ENCODE measurements at places on chromosomes 1 and 21.
A peak's percentile ranks its signal among the peaks of the same experiment; 100 is the strongest.

- no peak for DNase-seq
Observed at GRCh38 chr1:160371346-160371631, 4.4 kb downstream of the NHLH1 start.

DNA sequence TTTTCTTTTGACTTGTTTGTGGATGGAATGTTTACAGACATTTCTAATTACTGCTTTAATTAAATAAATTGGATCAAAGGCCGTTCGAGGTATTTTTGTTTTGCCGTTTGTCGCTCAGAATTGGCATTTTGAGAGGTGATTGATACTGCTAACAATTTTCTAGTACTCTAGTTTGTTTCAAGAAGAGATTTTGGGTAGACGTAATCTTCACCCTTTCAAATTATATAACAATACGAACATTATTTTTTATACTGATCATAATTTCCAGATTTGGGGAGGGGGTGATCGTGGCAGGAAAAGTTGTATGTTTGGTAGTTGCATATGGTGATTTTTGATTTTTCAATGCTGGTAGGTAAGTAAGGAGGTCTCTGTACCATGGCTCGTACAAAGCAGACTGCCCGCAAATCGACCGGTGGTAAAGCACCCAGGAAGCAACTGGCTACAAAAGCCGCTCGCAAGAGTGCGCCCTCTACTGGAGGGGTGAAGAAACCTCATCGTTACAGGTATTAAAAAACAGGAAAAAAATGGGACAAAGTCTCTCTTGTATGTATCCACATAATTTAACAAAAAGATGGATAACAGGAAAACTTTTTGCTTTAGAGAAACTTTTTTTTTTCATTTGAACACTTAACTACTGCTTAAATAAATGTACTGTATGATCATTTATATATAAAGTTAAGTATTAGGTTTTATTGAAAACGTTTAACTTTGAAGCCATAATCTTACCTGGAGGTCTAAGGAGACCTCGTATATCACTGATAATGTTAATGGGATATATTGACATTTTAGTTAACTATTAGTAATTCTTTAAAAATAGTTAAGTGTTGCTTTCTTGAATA is 1.7 kb downstream of the H3-3A start:
- no peak for DNase-seq

GRCh38 chr1:117573386-117574023 is 32.3 kb upstream of the TENT5C start:
- no peak for DNase-seq

DNA sequence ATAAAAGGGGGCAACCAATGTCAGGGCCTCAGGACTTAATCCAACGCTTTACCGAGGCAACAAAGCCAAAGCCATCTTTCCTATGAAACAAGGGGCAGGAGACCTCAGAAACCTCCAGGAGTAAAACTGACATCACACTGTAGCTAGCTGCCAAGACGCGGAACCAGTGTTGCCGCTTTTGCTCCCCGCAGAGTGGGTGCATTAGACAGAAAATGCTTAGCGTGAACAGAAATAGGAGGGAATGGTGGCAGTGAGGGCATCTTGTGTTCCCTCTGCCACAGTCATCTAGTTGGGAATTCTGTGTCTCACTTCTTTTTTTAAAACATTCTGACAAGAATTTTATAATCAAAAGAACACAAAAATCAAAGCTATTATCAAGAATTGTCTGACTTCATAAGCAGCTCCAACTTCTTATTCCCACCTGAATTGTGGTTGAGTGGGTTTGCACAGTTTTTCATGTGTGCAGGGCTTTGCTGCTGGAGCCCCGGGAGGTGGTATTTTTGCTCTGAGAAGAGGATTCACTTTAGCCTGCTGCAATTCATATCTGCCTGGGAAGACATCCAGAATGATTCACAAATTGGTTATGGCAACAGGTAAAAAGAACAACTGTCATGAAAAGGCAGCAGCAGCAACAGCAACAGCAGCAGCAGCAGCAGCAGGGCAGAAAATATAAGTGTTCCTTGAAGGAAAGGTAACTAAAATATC is 82.2 kb upstream of the DIRAS3 start:
- peak; percentile 27 for DNase-seq

GRCh38 chr1:153578490-153578889 is 12.8 kb upstream of the S100A2 start:
- peak; percentile 75 for DNase-seq

- no peak for DNase-seq
Observed at GRCh38 chr1:14517841-14518180, 80.7 kb upstream of the KAZN start.

DNA sequence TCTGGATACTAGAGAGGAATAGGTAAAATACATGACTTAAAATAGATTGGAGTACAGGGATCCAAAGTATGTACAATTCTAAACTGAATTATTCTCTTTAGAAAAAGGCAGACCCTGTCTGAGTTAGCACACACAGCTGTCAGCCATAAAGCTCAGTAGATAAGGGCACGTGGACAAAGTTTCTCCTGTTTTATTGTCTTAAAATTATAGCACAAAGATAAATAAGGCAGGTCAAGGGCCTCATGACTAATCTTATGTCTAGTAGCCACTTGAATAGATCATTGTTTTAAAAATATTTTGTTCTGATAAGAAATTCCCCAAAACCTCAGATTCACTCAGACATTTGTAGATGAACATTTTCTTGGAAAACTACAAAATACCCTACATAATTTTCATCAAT is 205.2 kb downstream of the ZP4 start:
- no peak for DNase-seq

DNA sequence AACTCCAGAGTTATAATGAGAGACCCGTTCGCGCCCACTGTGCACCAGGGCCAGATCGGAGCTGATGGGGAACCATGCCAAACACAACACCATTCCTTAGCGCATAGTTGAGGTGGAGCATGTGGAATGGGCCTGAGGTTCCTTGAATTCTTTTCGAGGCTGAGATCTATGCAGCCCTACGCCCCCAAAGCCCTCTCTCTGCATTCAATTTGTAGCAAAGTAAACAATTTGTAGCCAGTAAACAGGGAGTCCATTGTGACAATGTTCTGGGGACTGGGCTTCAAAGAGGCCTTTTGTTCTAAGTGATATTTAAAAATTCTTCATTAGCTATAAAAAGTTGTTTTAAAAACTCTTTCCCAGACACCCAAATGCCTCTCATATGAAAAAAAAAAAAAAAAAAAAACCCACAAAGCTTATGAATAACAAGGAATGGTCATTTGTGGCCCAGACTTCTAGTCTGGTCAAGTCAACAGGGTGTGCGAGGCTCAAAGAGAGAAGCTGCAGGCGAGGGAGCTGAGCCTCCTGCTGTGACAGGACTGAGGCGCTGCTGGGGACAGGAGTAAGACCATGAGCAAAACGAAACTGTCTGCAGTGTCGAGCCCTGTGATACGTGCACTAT is 30.6 kb upstream of the KCNE2 start:
- DNase-seq: peak; percentile 83

DNA sequence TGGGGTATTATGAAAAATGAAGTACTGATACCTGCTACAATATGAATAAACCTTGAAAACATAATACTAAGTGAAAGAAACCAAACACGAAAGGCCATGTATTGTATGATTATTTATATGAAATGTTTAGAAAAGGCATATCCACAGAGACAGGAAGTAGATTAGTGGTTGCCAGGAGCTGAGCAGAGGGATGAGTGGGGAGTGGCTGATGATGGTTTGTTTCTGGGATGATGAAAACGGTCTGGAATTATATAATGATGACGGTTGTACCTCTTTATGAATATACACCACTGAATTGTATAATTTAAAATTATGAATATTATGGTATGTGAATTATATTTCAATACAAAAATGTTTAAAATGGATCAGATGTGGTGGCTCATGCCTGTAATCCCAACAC is 63.8 kb upstream of the MPC2 start:
- DNase-seq: no peak

DNA sequence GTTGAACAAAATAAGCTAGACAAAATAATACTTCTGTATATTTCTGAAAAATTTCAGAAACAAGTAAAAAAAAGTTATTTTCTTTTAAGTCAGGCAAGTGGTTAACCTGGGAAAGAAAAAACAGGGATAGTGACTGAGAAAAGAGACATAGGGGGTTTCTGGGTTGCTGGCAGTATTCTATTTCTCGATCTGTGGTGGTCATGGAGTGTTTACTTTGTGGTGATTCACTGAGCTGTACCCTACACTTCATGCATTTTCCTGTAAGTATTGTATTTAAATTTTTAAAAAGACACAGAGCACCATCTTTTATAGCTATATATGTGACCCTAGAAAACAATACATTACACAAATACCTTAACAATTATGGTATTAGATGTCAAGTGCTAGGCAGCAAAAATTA is 58.2 kb downstream of the ZNF644 start:
- no peak for DNase-seq

DNA sequence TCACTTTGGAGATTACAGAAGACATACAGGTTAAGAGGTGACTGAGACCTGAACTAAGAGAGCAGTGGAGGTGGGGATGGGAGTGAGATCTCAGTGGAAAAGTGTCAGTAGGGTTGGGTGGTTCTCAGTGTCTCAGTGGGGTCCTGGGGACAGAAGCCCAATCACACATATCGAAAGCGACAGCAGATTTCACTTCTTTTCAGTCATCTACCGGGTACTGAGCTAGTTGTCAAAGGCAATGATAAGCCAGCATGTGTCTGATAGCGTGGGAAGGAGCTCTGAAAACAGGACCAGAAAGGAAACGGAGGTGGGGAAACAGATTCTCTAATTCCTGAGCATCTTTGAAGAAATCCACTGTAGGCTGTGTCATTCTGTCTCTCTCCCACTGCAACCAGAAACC is 59.5 kb downstream of the RHOU start:
- no peak for DNase-seq

DNA sequence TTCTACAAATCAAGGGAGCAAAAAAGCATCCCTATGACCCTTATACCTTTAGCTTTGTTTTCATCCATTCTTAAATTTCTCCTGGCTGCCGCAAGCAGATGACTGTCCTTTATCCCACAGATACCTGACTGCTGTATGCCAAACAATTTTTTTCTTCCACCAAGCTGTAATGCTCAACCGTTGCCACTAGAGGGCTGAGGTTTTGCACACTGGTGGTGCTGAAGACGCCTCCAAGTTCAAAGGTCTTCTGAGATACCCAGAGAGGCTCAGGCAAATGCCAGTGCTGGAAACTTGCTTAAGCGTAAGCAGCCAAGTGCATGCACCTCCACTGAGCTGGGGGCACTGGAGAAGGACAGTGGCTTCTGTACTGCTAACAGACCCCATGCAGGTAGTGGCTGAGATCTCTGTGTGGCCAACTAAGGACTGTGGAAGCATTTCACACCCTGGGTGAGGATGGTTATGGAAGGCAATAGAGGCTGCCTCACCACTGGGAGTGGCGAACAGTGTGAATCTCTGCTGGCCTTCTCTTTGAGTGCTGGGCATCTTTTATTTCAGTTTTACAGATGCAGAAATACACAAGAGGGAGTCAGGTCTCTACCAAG is 28.5 kb downstream of the CNIH3 start:
- no peak for DNase-seq

DNA sequence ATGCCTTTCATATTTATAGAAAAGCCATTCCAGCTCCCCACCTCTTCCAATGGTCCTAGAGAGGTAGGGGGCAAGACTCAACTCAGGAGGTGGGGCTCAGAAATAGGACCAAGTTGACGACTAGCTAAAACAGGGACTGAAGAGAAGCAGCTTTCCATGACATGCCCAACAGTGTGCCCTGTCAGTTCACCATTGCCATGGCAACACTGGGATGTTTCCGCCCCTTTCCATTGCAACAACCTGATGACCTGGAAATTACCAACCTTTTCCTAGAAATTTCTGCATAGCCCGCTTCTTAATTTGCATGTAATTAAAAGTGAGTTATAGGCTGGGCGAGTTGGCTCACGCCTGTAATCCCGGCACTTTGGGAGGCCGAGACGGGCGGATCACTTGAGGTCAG is 22.4 kb upstream of the INTS3 start:
- DNase-seq: no peak

GRCh38 chr1:201198598-201198997 is 8.0 kb downstream of the IGFN1 start:
- no peak for DNase-seq

DNA sequence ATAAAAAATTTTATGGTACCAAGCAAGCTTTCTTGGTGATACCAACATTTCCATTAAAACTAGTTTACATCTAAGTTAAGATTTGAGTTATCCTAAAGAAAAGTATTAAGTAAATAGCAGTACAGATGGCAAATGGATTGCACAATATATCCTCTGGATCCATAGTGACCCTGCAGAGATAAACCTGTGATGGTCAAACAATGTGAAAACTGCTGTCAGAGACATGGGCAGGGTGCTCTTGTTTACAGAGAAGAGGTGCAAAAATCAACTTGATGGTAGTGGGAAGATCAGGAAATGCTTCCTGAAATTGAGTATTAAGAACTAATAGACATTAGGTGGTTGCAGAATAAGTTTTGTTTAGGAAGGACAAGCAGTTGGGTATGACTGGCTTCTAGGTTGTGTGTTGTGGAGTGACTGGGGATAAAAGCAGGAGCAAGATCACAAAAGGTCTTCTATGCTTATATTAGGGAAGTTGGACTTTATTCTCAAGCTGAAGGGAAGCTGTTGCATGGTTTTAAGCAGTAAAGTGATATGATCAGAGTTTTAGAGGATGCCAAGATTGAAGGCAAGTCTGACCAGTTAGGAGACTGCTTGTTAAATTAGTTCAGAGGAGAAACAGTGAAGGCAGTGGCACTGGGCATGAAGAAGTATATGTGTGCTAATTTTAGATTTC is 9.9 kb downstream of the TTC3 start:
- DNase-seq: no peak

GRCh38 chr1:25629836-25630235 is 13.2 kb downstream of the MAN1C1 start:
- no peak for DNase-seq

DNA sequence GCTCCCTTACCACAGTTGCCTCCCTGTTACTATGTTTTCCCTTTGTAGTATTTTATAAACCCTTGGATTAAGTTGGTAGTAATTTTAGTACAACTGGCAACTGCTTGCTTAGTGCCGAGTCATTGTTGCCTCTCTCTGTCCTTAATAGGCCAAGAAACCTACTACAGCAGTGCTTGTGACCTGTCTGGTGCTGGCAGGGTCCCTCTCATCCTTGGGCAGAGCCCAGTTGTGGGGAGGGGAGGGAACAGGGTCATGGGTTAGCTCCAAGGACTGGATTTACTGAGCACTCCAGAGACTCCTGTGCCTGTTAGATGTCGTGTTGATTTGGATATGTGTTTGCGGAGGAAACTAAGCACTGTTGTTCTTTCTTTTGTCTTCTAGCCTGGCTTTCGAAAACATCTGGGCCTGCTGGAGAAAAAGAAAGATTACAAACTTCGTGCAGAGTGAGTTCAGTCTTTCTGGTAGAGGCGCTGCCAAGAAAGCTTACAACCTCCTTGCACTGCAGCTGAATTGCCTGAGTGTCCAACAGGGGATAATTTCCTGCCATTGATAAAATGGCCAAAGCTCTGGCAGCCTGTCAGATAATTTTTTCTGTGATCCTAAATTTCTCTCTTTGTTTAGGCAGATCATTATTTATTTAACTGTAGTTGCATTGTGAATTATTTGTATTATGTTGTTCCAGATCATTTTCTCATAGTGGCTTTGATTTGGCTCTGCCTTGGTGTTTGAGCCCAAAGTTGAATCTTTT is 3.6 kb downstream of the UTP11 start:
- DNase-seq: no peak
